GM03348 (cell line): ENCODE measurements at places on chromosomes 5 and 9.

DNA sequence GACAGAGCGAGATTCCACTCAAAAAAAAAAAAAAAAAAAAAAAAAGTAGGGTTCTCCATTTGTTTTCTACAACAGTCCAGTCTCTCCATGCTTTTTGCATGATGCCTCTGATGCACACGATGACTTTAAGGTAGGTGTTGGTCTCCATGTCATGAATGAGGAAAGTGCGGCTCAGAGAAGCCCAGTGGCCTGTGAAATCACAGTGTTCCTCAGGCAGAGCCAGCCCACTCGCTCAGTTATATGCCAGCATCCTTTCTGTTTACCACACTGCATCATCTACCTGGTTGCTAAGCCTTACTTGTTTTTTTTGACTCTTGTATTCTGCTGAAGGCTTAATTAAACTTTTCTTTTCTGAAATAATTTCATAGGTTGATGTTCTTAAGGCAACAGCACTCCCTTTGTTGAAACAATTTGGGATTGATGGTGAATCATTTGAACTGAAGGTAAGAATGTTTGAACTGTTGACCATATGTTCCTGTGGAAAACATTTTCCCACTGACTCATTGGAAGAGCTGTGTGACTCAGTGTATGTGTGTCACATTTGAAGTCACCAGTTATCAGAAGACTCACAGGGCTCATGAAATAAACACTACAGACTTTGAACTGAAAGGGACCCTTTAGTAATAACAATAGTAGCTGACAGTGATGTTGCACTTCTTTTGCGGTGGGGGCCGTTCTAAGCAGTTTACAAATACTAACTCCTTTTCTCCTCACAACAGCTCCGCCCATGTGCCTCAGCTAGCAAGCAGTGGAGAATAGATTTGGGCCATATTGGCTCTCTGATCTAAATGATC lies 40.2 kb downstream of the RCL1 start:
- peak; percentile 74 for DNase-seq

GRCh38 chr5:83451955-83452354 lies 19.6 kb upstream of the VCAN start:
- DNase-seq, result no peak

GRCh38 chr5:95667061-95667618 lies 15.7 kb downstream of the SPATA9 start:
- DNase-seq, result no peak

DNA sequence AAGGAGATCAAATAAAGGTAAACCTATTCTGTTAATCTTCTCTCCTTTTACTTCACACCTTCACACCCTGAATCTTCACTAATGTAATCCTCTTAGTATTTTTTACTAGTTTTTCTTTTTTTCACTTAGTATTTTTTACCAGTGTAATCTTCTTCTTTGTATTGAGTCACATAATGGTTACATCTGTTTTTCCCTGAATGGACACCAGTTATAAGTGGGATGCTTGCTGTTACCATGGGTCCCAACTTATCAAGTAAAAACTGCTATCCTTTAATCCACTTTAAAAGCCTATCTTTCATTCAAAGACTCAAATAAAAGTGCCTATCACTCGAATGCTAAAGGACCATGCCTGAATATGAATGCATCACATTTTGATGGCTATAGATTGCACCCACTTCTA lies 15.1 kb downstream of the ZFAND5 start:
- DNase-seq, result no peak

GRCh38 chr9:90433398-90433941 lies 209.2 kb downstream of the DIRAS2 start:
- DNase-seq, result no peak

GRCh38 chr9:136399176-136400037 lies 563 bp downstream of the SNAPC4 start:
- DNase-seq, result peak; percentile 69

DNA sequence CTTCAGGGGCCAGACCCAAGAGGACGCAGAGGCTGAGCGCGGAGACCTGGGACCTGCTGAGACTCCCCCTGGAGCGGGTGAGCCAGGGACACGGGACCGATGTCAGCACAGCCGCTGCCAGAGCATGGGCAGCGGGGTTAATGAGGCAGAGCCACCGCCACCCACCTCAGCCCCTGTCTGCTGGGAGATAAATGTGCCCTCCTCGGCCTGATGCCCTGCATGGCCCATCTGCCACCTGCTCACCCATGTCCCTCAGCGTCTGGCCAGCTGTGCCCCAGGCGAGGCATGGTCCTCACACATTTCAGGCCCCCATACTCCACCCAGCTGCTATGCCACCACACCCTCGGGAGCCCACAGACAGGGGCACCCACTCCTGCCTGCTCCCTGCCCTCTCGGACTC lies 14.9 kb downstream of the DNLZ start:
- no peak for DNase-seq

DNA sequence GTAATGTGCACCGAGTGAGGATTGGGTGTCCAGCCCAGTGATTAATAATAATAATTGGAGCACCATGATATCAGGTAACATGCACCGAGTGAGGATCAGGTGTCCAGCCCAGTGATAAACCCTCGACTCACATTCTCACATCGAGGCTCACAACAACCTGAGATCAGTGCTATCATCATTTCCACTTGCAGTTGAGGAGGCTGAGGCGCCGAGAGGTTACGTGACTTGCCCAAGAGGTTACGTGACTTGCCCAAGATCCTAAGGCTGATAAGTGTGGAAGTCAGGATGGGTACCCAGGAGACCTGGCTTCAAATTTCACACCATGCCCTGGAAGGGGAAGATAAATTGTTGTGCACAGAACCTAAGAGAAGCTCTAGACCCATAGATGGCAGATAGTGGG lies 189.4 kb downstream of the MED10 start:
- no peak for DNase-seq

- peak; percentile 73 for DNase-seq
Observed at GRCh38 chr9:76835571-76836283, 70.2 kb downstream of the PRUNE2 start.

DNA sequence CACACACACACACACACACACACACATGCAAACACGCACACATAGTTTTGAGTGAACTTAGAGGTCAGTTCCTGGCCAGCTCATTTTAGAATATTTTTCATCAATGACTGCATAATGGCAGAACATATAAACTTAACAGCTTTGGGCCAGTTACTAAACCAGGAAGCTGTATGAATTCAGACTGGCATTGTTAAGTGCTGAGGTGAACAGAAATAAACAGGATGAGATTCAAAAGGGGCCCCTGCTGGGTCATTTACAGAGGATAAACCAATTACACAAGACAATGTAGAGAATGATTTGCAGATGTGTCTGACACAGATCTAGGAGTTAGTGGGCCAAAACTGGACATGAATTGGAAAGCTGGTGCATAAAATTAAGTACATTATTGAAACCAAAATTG lies 44.6 kb downstream of the MARCHF11 start:
- no peak for DNase-seq

- no peak for DNase-seq
Observed at GRCh38 chr5:94702729-94703128, 84.3 kb downstream of the SLF1 start.

- no peak for DNase-seq
Observed at GRCh38 chr9:93376411-93376810, 75.1 kb upstream of the FAM120A start.

- DNase-seq, result no peak
Observed at GRCh38 chr5:175035882-175036533, 311.6 kb downstream of the MSX2 start.

GRCh38 chr9:126513159-126514036 lies 100.3 kb upstream of the LMX1B start:
- DNase-seq, result no peak

DNA sequence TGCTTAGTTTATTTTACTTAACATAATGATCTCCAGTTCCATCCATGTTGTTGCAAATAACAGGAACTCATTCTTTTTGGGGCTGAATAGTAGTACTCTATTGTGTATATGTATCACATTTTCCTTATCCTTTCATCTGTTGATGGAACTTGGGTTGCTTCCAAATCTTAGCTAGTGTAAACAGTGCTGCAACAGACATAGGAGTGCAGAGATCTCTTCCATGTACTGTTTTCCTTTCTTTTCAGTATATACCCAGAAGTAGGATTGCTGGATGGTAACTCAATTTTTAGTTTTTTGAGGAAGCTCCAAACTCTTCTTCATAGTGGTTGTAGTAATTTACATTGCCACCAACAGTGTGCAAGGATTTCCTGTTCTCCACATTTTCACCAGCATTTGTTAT lies 138.8 kb upstream of the POC5 start:
- no peak for DNase-seq

GRCh38 chr9:84277646-84278045 lies 62.9 kb downstream of the SLC28A3 start:
- no peak for DNase-seq

- DNase-seq, result peak; percentile 89
Observed at GRCh38 chr9:88991066-88992034, at the start of gene S1PR3. Gene S1PR3, plus strand, starts transcription at chr9:88991468. Its CDS starts 9,733 bp downstream, at chr9:89001201.

- DNase-seq, result no peak
Observed at GRCh38 chr9:133725886-133726285, 12.3 kb downstream of the SARDH start.

- DNase-seq, result no peak
Observed at GRCh38 chr5:179263391-179264052, 81.7 kb downstream of the ADAMTS2 start.

GRCh38 chr9:97617939-97618416 lies 15.2 kb downstream of the TSTD2 start:
- no peak for DNase-seq

GRCh38 chr9:87405677-87406542 lies 91.8 kb upstream of the DAPK1 start:
- DNase-seq, result no peak

DNA sequence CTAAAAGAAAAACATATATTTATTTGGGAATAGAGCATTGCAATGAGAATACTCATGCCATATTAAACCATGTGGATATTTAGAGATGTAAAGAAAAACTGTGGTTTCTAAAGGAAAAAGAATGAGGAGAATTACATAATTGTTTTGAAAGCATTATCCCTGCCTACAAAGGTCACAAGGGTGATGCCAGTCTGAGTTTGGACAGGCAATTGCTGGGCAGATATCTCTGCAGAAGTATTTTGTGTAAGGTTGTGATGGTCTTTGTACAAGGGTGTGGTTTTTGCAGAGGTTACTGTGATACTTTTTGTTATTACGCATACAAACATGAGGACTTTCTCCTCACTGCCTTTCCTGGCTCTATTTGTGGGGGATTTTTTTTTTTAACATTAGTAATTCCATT lies 2022.9 kb upstream of the CDH6 start:
- DNase-seq, result no peak

GRCh38 chr5:95848701-95849100 lies 26.2 kb upstream of the GLRX start:
- peak; percentile 57 for DNase-seq

DNA sequence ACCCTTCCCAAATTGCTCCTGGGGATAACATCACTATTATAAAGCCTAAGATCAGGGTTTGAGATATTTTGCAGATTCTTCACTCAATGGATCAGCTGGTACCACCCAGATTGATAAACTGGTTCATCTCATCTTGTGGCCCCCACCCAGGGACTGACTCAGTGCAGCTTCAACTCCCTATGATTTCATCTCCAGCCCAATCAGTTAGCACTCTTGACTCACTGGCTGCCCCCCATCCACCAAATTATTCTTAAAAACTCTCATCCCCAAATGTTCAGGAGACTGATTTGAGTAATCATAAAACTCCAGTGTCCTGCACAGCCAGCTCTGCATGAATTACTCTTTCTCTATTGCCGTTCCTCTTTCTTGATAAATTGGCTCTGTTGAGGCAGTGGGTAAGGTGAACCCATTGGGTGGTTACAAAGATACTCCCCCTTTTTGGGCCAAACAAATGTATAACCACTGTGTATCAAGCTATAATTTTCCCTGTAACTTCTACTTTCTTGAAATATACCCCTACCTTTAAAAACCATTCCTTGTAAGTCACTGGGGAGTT lies 263.3 kb upstream of the IL12B start:
- DNase-seq, result no peak

GRCh38 chr9:14485366-14485765 lies 171.4 kb upstream of the NFIB start:
- no peak for DNase-seq

DNA sequence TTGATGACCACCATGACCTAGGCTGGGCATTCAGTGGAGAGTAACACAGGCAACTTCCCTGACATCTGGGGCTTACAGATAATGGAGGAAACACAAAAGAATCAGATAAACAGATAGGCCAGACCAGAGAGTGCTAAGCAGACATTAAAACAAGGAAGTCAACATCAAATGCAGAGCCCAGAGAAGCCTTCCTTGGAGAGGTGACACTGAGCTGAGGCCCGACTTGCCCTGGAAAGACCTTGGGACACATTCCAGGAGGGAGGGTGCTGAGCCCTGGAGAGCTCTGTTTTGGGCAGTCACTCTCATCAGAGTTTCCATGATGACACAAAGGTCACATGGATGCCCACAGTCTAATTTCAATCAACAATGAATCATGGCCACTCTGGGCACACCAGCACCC lies 31.9 kb upstream of the C5orf58 start:
- no peak for DNase-seq

- DNase-seq, result no peak
Observed at GRCh38 chr5:29089591-29090130, 2051.3 kb upstream of the CDH9 start.

DNA sequence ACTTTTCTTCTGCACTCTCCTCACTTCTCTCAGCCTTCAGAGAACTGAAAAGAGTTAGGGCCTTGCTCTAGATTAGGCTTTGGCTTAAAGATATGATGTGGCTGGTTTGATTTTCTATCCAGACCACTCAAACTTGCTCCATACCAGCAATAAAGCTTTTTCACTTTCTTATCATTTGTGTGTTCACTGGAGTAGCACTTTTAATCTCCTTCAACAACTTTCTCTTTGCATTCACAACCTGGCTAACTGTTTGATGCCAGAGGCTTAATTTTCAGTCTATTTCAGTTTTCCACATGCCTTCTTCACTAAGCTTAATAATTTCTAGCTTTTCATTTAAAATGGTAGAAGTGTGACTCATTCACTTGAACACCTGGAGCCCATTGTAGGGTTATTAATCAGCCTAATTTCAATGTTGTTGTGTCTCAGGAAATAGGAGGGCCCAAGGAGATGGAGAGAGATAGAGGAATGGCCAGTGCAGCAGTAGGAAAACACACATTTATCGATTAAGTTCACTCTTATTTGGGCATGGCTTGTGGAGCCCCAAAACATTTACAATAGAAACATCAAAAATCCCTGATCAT lies 5.9 kb downstream of the ATPSCKMT start:
- no peak for DNase-seq

DNA sequence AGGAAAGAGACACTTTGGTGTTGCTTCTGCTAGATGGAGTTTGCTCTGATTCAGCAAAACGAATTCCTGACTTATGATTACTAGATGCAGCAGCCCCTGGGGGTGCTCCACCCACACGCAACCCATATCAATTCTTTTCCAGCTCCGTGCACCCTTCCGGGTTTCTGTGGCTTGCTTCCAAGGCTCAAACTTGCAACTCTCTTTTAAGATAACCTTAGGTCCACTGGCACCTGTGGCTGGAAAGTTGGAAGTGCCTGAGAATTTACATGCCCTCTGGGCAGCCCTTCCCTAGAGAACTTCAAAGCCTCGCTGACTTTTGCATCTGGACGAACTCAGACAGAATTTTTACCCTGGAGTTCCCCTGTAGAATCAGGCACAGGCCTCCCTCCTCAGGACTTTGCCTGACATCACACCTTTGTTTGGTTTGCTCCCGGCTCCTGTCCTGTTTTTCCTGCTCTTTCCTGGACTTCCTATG lies 224.9 kb downstream of the SNX18 start:
- peak; percentile 62 for DNase-seq

- DNase-seq, result no peak
Observed at GRCh38 chr9:107874591-107875369, 385.2 kb upstream of the KLF4 start.

- DNase-seq, result no peak
Observed at GRCh38 chr9:93309889-93310425, 126.0 kb downstream of the WNK2 start.
